ENCODE measurements at places on chromosomes 6 and 20.

DNA sequence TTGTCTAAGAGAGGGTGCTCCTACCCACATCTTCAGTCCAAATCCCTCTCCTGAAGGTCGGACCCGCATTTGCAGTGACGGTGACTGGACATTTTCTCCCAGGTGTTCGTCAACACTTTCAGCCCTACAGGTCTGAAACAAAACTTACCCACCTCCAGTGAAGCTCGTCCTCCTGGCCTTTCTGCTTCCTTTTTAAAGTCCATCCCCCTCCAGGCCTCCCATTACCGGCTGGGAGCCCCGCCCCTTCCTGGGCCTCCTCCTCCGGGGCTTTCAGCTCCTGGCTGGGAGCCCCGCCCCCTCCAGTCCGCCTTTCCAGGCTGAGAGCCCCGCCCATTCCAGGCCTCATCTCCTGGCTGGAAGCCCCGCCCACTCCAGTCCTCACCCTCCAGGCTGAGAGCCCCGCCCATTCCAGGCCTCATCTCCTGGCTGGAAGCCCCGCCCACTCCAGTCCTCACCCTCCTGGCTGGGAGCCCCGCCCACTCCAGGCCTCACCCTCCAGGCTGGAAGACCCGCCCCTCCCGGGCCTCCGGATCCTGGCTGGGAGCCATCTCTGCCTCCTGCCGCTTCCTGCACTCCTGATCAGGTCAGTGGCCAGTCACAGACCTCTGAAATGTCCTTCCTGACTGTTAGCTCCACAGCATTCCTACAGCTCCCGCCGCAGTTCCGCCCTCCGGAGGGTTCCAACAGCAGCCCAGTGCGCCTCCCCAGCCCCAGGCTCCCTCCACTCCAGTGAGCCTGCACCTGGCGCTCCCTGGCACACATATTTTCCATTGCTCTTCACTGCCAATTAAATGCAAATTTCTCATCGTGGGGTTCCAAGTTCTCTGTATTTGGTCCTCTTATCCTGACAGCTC, 98.5 kb downstream of the LY86 start:
- peak; percentile 100 for DNase-seq

DNA sequence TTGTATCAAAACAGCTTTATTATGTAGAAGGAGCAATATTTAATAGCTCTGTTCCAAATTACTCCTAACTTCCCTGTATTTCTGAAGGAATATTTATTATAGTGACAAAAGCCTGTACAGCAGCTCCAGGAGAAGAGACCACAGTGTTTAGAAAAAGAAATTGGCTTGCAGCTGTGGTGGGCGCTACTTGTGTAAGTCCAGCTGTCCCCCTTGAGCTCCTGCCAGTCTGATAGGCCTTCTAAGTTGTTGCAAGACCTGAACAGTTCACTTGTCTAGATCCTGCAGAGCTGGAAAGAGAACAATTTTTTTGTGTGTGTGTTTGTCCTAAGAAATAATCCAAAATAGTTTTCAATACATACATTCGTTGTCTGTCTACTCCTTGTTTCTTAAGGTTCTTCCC, 86.6 kb downstream of the JARID2 start:
- no peak for DNase-seq

DNA sequence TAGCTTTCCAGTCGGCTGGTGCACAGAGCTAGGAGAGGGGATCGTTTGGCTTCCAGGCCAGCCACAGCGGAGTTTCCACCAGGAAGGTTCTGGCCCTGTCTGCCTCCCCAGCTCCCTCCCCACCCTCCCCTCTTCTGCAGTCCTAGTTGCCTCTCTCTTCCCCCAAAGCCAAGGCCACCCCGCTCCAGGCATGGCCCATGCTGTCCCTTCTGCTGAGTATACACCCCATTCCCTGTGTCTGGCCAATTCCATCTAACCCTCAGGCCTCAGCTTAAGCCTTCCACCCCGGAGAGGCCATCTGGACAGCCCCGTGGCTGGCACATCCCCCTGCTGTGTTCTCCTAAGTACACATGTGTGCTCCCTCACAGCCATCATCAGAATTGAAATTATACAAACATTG, 167.4 kb downstream of the CDH4 start:
- DNase-seq: no peak

- no peak for DNase-seq
Observed at GRCh38 chr20:19121463-19121862, 91.0 kb upstream of the SLC24A3 start.

GRCh38 chr6:49849213-49849907, 17.0 kb downstream of the CRISP1 start:
- peak; percentile 89 for DNase-seq

DNA sequence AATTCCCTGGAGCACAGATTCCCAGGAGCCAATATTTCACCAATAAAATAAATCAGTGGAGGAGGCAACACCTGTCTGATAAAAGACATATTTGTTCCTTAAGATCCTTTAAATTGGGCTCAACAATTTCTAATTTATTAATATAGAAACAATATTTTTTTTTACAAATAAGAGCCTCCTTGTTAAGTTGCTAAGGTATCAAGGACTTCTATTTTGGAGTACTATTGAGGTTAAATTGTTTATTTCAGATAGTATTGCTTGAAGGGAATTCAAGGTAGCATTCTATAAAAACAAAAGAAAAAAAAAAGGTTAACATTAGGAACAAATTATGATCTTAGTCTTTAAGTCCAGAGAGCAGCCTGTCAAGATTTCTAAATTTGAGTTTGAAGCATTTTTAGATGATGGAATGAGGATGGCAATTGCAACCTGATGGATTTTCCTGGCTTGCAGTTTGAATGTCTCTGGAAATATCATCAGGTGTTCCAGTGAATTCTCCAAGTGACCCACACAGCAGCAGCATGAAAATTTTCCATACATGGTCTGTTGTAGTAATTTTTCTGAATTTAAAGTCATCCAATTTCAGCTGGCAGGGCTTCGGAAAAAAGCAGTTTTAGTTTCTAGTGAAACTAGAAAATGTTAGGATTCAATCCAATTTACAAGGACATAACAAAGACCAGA, 19.3 kb upstream of the NCR2 start:
- no peak for DNase-seq

Measured in OCI-M1 (cell line).